ENCODE measurements at places on chromosomes 16 and 17. TPM values are rescaled to one million over a fixed set of nuclear protein-coding genes. Genes with fewer than 3 reads are reported as not detected.

- DNase-seq = peak; percentile 82
Observed at GRCh38 chr16:4506450-4506849, 30.3 kb downstream of the HMOX2 start.

DNA sequence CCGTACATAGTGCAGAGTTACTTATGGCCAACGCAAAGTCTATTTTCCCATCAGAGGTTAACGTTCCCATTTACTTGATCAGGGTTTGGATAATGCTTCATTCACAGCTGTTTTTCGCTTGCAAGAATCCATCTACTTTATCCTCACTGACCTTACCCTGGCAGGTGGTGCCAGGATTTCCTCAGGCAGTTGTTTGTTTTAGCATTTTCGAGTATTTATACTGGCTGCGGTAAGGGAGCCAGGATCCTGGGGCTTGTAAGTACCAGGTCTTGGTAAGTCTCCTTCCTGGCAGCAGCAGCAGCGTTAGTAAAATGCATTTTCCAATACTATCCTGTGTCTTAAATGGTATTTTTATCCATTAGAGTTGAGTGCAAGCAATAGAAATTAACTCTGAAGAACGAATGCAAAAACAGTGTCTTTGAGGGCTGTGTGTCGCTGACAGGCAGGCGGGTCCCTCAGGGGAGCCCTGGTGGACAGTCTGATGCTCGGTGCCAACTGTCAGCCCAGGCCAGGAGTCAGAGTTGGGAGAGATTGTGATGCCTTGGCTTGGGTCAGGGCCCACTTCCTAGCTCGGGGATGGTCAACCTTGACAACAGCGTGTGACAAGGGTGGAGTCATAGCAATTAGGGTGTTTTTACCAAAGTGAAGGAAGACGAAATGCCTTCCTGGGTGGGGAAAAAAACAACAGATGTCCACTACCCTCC, 92.4 kb upstream of the HSBP1 start:
- no peak for DNase-seq

- no peak for DNase-seq
Observed at GRCh38 chr17:74748279-74748528, 224 bp upstream of the NHERF1 start.

DNA sequence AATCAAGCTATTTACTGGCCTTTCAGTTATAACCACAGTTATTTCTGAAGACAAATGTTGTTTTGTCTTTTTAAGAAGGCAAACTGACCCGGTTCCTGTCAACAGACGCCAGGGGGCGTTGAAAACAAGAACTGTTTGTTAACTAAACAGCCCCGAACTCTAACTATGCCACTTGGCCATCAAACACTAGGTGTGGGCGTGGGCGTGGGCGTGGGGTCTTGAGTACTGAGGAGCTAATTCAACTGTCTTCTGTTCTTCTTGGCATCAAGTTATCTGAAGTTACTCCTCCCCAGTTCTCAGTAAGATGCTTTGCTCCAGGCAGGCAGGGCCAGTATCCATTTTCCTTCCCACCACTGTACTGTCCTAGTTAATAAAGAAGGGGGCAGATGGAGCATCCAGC, 63.3 kb upstream of the MTMR4 start:
- peak; percentile 36 for DNase-seq

GRCh38 chr16:769184-769784, 8.8 kb downstream of the MSLN start:
- no peak for DNase-seq

DNA sequence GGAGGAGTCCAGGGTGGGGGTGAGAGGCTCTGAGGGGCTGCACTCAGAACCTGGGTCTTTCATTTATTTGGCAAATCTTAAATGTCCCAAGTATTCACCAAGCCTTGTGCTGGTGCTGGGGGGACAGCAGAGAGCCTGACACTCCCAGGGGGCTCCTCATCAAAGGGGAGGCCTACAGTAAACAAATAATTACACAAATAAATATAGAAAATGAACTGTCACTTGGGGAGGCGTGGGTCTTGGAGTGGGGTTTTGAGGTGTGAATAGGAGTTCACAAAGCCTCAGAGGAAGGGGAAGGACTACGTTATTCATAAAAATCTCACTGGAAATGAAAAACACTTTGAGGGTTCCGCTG, 15.2 kb upstream of the PRM1 start:
- DNase-seq = no peak

Gene ERN2
- polyA plus RNA-seq = 0.60 TPM
